ENCODE measurements at places on chromosomes 2 and 18.

GRCh38 chr2:108575132-108575966 lies 41.1 kb downstream of the LIMS1 start:
- DNase-seq = no peak

- no peak for DNase-seq
Measured at GRCh38 chr2:188091220-188091619, 200.5 kb upstream of the GULP1 start.

DNA sequence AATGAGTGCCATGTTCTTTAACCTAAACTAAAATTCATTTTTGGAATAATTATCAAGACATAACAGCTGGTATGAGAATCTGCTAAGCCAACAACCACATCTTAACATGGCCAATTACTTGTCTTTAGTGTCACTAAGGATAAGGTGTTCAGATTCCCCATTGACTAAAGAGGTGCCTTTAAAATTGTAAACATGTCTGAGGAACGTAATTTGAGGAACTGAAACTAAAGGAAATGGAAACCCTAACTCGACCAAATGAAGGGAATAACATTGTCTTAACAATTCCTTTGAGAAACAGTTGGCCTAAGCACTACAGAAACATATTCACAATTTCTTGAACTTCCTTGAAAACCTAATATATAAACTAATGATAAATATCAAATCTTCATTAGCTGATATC lies 355.4 kb upstream of the GULP1 start:
- DNase-seq = no peak

DNA sequence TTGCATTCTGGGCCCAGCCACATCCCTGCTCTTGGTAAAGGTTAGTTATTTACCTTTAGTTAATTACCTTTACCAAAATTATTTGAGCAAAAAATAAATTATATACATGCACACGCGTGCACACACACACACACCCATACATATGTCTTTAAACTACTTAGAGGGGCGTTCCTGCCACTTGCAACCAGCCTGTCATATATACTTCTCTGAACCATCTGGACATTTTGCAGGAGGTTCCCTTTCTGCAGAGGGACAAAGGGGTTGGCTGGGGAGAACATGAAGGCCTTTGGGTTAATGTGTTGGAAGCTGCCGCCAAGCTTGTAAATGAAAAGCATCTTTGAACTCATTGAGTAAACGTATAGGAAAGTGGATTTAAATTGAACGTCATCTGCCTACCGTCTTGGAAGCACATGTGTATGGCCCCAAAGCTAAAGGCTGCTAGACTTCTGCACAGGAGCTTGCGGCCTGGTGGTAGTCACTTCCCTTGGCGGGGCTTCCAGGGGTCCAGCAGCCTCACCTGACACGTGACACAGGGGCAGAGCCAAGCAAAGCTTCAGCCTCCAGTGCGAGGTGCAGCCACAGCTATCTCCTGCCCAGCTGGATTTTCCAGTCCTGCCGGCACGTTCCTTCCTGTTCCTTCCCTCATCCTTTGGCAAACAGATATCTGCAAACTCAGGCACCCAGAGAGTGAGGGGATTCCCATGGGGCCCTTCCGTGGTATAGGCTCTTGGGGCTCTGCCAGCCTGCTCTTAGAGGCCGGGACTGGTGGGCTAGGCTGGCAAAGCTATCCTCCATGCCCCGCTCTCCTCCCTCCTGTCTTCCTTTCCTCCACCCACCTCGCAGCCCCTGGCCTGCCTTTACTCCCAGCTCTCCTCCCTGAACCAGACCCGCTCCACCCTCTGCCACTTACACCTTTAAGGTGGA lies 46.1 kb downstream of the SERTAD2 start:
- no peak for DNase-seq

DNA sequence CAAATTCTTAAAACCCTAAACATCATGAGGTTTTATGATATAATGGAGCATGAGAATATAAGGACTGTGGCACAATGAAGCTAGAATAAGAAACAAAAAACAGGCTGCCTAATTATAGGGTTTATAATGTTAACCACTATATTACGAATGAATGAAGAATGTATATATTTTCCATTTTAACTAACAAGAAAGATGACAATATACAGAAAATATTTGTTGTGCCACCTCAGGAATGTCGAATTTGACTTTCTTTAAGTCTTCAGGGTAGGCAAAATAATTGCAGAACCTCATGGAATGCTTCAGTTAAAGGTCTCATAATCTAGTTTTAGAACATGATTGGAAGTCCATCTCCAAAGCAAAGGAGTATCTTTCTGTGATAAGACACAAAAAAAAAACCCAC lies 282.9 kb upstream of the SLC8A1 start:
- DNase-seq = no peak

GRCh38 chr2:72965770-72966450 lies 48.6 kb downstream of the EMX1 start:
- DNase-seq = no peak

DNA sequence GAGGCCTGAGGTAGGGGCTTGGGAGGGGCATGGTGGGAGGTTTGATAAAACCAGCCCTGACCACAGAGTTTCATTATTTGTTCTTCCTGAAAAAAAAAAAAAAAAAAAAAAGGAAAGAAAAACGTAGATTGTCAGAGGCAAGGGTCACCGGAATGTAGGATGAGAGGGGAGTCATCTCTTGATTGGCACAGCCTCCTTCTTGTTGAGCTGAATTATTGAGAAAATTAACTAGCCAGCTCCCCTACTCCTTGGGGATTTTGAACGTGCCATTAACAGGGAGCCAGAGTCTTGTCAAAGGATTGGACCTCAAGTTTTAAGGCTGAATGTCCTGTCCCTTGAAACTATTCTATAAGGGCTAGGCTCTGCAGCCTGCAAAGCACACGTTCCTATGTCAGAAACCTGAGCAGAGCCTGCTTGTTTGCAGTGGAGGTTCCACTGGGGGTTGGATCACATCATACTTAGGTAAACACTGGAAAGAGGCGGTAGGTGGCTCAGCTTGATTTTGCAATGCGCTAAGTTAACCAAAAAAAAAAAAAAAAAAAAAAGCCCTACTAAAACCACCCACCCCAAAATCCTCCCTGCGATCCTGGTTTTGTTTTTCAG lies 2.3 kb downstream of the INHBB start:
- no peak for DNase-seq

GRCh38 chr18:29449424-29449823 lies 1272.5 kb upstream of the CDH2 start:
- no peak for DNase-seq

DNA sequence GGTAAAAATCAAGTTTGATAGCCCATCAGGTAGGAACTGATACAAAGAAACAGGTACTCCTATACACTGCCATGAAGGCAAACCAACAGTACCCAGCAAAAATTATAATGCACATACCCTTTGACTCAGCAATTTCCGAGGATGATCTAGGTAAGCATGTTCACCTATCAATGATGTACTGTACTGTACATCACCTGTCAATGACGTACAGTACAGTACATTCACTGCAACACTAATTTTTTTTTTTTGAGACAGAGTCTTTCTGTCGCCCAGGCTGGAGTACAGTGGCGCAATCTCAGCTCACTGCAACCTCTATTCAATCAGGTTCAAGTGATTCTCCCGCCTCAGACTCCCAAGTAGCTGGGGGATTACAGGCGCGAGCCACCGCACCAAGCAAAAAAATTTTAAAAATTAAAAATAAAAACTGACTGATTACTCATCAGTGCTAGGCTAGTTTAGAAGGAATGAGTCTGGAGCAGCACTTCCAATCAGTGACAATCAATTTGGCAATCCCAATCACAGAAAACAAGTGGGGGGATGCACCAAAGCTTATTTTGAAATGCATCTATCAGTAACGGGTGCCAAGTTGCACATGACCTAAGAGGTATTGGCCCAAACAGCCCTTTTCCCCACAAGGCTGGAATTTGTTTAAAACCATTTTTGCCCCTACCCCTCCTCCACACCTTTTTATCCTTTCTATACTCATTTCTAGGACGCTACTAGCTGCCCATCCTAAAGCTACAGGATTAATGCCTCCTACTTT lies 8.2 kb downstream of the SRSF7 start:
- no peak for DNase-seq

DNA sequence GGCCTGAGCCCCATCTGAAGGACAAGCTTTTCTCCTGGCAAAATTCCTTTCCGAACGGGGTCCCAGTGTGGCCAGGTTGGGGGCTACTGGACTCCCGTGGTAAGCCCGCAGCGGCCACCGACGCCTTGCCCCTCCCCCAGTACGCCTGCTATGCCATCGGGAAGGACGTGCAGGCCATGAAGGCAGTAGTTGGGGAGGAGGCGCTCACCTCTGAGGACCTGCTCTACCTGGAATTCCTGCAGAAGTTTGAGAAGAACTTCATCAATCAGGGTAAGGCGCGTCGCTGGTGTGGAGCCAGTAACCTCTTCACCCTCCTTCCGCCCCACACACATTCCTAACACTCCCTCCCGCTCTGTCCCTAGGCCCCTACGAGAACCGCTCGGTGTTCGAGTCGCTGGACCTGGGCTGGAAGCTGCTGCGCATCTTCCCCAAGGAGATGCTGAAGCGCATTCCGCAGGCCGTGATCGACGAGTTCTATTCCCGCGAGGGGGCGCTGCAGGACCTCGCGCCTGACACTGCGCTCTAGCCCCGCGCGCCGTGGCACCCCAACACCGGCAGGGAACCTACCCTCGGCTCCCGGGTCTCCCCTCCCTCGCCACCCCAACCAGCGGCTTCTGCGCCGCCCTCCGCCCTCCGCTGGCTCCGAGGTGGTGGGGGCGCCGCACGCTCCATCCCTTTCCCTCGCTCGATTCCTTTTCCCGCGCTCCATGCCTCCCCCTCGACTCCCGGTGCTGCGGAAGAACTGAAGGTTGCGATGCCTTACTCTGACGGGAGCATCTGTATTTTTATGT lies 13.6 kb upstream of the ANKRD53 start:
- no peak for DNase-seq

GRCh38 chr2:22893761-22894517 lies 491.0 kb upstream of the KLHL29 start:
- DNase-seq = no peak

GRCh38 chr18:77059294-77059916 lies 73.2 kb downstream of the MBP start:
- no peak for DNase-seq

DNA sequence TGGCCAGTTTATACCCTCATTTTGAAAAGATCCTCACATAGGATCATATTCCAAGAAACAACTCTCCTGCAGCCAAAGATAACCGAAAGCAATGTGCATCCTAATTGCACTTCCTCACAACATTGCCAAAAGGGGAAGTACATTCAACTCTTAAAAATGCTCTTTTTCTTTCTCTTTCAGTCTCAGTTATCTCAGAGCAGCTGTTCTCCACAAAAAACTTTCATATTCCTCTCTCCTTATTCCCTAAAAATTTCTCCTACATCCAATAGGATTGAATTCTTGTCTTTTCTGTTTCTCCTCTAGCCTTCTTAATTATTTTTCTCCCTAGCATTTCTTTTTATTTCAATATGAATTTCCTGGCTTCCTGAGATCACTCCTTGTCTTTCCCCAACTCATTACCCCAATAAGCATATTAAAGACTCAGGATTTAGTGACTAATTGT lies 7.4 kb upstream of the VRK2 start:
- DNase-seq = no peak

DNA sequence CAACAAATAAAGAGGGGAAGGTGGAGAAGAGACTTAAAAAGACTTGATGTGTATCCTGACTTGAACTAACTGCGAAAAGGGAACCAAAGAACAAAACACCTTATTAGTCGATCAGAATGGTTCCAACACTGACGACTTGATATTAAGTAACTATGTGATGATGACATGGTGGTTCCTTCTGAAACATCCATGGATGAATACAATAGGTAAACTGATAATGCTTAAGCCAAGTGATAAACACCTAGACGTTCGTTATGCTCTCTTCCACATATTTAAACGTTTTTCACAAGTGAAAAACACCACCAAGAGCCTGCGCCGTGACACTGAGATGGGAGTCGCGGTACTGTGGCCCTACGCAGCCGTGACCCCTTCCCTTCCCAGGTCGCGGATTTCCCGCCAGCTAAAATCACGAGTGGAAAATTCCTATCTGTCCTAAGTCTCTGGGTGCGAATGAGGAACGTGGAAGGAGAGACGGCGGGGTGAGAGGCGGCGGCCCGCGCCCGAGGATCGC lies 797 bp downstream of the TTC32 start:
- no peak for DNase-seq

DNA sequence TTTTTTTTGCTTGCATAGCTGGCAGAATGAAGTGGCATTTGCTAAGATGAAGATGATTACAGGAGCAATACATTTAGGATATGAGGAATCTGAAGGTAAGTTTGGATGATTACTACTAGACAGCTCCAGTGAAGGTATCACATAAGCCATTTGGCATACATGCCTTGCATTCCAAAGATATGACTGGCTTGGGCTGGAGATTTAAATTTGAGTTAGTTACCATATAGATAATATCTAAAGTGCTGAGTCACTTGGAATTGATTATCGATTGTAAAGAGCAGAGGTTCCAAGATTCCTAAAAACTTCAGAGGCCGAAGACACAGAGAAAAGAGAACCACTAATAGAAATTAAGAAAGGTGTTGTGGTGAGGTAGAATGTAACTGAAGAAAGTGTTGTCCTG lies 1026.4 kb downstream of the DSC3 start:
- no peak for DNase-seq

GRCh38 chr2:66867063-66867441 lies 432.1 kb downstream of the MEIS1 start:
- no peak for DNase-seq

DNA sequence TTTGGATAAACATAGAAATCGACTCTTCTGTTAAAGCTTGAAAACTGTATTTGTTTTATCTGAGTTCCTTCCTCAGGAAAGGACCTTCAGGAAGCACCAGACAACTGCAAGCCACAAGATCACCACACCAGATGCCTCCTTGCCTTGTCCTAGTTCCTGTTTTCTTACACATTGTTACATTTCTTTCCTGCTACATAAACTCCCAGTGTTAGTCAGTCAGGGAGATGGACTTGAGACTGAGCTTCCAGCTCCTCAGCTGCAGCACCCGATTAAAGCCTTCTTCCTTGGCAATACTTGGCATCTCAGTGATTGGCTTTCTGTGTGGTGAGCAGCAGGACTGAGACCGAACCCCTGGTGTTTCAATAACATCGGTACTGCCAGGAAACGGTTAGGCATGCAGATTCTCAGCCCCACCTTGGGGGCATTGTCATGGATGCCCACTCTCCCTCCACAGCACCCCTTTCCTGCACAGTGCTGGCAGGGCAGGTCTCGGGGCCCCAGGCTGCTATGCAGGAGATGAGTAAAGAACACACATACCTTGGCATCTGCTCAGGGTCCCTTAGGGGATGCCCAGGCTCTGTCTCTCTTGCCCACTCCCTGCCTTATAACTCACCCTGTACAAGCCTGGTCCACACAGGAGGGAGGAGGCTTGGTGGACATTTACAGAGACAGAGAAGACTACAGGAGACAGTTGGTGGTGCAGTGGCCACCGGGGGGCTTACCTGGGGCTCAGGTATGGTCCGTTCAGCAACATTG lies 32.6 kb downstream of the ANKMY1 start:
- no peak for DNase-seq

DNA sequence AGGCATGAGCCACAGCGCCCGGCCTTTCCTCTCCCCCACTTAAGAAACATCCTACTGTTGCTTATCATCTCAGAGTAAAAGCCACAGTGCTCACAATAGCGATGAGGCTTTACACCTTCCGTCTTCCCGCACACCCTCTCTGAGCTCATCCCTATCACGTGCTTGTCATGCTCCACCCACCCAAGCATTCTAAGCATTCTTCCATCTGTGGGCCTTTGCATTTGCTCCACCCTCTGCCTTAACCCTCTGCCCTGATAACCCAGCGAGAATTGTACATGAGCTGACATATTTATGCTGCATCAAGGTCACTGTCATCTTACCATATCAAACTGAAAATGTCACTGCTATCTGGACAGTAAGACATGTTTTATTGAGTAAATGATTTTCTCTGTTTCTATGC lies 22.6 kb downstream of the FOXI3 start:
- DNase-seq = no peak

All from hypothalamus (tissue), 51 donors.